ENCODE measurements at places on chromosomes 7 and 10.

DNA sequence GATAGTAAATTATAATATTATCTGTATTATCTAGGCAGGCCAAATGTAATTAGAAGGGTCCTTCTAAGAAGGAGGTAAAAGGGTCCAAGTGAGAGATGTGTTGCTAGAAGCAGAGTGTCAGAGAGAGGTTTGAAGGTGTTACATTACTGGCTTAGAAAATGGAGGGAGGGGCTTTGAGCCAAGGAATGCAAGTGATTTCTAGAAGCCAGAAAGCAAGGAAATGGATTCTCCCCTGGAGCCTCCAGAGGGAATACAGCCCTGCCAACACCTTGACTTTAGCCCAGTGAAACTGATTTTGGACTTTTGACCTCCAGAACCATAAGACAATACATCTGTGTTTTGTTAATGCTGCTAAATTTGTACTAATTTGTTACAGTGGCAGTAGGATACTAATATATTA lies 97.9 kb upstream of the IL6 start:
- no peak for DNase-seq

DNA sequence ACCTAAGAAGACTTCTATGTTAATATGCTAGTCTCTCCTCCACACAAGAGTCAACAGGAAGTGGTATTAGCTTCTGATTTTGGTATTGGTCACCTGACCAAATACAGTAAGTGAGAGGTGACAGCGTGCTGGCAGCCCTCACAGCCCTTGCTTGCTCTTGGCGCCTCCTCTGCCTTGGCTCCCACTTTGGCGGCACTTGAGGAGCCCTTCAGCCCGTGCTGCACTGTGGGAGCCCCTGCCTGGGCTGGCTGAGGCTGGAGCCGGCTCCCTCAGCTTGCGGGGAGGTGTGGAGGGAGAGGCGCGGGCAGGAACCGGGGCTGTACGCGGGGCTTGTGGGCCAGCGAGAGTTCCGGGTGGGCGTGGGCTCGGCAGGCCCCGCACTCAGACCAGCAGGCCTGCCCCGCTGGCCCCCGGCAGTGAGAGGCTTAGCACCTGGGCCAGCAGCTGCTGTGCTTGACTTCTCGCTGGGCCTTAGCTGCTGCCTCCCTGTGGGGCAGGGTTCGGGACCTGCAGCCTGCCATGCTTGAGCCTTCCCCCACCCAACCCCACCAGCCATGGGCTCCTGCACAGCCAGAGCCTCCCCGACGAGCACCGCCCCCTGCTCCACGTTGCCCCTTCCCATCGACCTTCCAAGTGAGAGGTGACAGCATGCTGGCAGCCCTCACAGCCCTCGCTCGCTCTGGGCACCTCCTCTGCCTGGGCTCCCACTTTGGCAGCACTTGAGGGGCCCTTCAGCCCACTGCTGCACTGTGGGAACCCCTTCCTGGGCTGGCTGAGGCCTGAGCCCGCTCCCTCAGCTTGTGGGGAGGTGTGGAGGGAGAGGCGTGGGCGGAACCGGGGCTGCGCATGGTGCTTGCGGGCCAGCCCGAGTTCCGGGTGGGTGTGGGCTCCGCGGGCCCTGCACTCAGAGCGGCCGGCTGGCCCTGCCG lies 4.2 kb upstream of the ACSL5 start:
- DNase-seq = no peak

DNA sequence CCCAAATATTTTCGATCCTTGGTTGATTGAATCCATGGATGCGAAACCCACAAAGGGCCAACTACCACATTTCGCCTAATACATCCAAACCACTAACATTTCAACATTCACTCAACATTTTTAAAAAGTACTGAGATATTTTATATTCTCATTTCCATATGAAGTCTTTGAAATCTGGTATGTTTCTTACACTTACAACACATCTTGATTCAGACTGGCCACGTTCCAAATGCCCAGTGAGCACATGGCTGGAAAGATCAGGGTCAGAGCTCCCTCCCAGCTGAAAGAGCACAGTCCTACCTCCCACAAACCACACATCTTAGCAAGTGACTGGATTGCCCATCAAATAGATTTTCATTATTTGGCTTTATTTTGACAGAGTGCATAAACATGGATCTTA lies 18.9 kb downstream of the NCAPG2 start:
- DNase-seq = no peak

DNA sequence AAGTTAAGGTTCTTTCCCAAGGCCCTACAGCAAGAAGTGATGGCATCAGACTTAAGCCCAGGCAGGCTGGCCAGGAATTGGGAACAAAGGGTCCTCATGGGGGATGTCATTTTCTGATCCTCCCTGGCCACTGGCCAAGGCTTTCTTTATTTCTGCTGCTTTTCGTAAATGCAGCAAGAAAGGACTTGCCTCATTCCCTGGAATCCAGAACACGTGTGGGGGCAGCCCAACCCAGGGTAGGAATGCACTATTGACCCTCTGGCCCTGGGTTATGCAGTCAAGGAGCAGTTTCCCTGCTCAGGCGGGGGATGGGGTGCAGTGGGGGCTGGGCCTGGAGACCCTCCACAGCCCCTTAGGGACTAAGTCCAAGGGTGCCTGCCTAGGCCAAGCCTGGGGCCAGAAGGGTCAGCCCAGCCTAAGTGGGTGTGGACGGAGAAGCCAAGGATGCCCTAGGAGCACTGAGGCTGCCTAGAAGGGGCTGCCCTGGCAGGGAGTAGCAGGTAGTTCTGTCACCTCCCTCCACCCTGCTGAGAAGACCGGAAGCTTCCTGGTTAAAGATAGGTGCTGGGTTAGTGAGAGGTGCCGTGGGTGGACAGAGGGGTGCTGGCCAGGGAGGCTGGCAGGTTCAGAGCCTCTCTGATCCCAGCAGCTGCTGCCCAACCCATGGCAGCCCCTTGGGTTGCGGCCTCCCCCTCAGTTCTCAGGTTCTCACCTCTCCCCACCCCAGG lies 179.2 kb downstream of the SH3PXD2A start:
- no peak for DNase-seq

- DNase-seq = no peak
These were observed 71.7 kb downstream of the ARL4A start for GRCh38 chr7:12759151-12759550.

GRCh38 chr7:23055582-23056178 lies 41.8 kb upstream of the HYCC1 start:
- no peak for DNase-seq

GRCh38 chr7:96023387-96023786 lies 251.0 kb downstream of the DYNC1I1 start:
- no peak for DNase-seq

- DNase-seq = no peak
These were observed 495.2 kb downstream of the PLXNA4 start for GRCh38 chr7:132080967-132081668.

- no peak for DNase-seq
These were observed 160.2 kb downstream of the JAZF1 start for GRCh38 chr7:28020302-28020940.

DNA sequence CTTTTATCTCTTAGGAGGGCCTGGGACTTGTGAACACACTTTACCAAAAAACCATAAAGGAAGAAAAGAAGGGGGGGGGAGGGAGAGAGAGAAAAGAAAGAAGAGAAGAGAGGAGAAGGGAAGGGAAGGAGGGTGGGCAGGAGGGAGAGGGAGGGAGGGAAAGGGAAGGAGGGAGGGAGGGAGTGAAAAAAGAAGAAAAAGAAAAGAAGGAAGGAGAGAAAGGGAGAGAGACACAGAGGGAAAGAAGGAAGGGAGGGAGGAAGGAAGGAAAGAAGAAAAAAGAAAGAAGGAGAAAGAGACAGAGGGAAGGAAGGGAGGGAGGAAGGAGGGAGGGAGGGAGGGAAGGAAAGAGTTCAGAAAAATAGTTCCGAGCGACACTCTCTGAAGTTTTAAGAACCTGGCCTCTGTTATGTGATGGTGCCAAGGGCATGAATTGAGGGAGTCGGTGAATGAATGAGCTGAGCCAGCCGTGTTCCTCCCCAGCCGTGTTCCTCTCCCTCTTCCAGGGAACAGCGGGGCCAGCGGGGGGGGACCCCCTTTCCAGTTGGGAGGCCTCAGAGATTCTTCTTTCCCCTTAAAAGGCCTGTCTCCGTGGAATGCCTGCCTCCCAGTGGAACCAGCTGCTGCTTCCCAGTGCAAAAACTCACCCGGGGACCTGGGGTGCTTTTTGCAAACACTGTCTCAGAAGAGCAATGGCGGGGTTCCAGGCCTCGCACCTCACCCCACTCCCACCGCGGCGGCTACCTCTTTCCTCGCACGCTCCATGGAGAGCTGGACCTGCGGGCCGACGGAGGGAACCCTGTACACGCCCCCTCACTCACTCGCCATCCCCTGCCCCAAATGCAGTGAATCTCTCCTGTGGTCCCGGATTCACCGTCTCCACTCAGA lies 84.1 kb downstream of the FOXL3 start:
- DNase-seq = no peak

DNA sequence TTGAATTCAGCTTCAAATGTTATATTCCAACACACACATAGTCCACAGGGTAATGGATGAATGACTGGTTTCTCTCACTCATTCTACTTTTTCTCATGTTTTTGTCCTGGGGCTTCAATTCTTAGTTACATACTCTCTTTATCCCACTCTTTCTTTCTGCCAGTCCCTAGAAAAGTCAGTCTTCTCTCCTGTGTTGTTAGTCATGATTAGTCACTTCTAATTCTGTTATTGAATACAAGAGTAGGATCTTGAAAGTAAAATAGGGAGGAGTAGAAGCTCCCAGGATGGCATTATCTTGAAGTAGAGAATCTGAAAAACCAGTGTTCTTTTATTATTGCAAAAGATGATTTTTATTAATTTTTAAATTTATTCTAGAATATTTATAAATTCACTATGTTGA lies 45.5 kb upstream of the CALCR start:
- no peak for DNase-seq

GRCh38 chr7:93060025-93060424 lies 57.8 kb downstream of the SAMD9 start:
- DNase-seq = no peak

DNA sequence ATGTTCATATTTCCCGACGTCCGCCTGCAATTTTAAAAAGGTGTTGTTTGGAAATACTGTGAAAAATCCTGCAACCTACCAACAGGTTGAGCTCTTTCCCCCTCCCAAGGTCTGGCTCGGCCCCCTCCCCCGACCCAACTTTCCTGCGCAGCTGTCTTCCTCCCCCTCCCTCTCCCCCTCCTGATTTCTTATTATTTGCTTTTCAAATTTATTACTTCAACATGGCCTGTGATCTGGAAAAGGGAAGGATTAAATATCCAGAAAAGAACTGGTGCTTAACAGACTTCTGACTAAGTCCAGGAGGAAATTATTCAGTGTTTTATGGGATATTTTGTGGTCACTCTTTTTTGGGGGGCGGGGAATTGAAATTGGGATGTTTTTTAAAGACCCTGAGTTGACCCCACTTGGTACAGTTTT lies 2.4 kb downstream of the ARID5B start:
- DNase-seq = no peak

DNA sequence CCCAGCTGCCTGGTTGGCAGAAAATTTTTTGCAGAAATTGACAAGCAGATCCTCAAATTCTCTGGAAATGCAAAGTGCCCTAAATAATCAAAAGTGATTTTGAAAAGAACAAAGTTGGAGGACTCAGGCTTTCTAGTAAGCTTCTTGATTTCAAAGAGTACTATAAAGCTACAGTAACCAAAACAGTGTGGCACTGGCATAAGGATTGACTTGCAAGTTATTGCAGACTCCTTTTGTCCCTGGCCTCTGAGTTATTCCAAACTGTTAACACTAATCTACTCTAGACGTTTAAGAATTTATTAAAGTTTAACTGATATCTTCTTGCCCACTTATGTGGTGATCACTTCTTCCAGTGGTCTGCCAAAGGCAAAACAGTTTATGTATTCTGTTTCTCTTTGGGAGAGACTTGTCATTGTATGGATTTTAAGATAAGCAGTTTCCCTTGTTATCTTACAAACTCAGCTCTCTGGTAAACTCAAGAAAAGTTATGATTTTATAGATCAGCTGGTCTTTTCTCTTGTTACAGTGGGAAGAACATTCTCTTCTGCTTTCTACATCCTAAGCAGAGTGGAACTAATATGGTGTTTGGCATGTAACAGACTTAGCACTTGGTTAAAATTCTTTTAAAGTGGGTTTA lies 41.4 kb downstream of the LOXL4 start:
- DNase-seq = no peak

- DNase-seq = no peak
These were observed 145.0 kb upstream of the TMEM229A start for GRCh38 chr7:124177891-124178290.

GRCh38 chr7:100171087-100171681 lies 2.8 kb upstream of the GAL3ST4 start:
- DNase-seq = no peak

- DNase-seq = no peak
These were observed 321.0 kb downstream of the C7orf25 start for GRCh38 chr7:42590771-42591310.

DNA sequence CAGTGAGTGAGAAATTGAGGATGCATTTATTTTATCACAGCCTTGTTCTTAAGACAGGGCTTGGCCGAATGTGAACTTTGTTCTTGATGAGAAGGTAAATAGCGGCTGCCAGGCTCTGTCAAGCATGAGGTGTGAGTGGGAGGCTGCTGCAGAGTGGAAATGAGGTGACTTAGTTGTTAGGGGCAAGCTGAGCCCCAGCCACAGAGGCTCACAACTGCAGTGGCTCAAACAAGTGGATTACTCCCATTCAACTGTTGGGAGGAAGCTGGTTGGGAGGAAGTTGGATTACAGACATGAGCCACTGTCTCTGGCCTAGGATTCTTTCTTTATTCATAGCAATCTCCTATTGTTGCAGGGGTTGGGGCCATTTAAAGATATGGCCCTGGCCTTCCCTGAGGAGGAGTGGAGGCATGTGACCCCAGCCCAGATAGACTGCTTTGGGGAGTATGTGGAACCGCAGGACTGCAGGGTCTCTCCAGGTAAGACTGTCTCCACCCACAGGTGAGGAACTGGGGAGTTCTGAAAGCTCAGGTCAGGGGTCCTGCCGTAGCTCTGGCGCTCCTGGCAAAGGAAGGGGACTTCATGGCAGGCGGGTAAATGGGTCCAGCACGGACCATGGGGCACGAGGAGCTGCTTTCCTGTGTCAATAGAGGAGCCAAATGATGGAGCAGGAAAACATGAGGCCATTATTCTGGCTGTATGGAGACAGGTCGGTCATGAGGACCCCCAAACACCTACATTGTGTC lies 7.1 kb downstream of the ZSCAN25 start:
- DNase-seq = no peak

DNA sequence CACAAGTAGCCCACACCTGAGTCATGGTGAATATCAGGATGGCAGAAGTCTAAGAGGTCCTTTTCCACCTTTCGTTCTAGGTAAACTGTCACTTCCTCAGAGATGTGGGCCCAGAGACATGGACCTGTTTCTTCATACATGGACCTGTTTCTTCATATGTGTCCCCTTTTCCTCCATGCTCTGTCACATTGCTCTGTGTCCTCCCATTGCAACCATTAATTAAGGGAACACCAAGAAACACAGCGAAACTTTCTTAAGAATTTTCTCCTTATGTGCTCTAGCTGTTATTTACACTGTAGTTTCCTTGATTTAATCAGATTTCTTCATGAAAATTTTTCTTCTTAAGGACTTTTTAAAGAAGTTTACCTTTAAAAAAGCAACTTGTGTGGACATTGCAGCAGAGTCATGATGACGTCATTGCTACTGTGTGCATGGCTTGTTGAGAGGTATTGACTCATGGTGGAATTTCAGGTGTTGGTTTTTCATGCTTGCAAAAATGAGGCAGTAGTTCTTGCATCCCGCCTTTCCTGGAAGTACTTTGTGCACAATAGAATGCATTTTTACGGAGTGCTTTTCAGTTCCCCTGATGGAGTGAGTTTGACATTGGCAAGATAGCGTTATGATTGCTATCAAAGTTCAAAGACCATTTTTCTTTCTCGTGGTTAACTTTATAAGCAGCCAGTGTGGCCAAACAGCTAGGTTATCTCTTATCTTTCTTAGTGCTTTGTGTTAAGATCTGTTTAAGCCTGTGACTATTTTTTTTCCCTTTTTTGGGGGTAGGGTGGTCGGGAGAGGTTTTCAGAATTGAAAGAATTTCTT lies 37.7 kb downstream of the CFAP58 start:
- DNase-seq = no peak

GRCh38 chr7:99422186-99422585 lies 13.4 kb downstream of the BUD31 start:
- no peak for DNase-seq
